ENCODE measurements at places on chromosomes 6 and 20.

- no peak for DNase-seq
Measured at GRCh38 chr20:10093087-10093591, 58.4 kb downstream of the ANKEF1 start.

GRCh38 chr6:109236115-109237076 is 141.1 kb downstream of the CEP57L1 start:
- no peak for DNase-seq

DNA sequence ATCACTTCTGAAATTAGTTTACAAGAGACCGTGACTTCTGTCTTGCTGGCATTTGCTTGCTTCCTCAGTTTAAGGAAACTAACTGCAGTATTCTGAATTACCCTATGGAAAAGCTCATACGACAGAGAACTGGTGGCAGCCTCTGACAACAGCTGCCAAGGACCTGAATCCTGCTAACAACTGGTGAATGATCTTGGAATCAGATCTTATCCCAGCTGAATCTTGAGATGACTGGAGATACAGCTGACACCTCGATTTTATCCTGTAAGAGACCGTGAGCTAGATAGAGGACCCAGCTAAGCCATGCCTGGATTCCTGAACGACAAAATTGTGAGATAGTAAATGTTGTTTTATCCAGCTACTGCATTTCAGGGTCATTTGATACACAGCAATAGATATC is 202.3 kb downstream of the OGFRL1 start:
- DNase-seq, result no peak

- no peak for DNase-seq
Measured at GRCh38 chr6:16800942-16801341, 39.7 kb upstream of the ATXN1 start.

DNA sequence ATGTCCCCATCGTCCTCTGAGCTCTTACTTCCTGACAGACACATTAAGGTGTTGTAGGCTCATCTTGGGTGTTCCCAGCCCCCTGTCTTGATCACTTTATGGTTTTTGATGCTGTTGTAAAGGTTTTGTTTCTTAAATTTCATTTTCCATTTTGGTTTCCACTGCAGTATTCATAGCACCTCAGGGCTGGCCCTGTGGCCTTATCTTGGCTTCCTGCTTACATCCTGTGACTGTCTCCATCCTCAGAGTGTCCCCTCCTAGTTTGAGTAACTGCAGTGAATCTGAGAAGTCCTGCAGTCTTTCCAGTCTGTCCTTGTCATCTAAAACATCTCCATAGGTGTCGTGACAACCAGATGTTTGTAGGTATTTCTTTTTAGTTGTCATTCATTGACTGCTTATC is 50.9 kb downstream of the JARID2 start:
- no peak for DNase-seq

DNA sequence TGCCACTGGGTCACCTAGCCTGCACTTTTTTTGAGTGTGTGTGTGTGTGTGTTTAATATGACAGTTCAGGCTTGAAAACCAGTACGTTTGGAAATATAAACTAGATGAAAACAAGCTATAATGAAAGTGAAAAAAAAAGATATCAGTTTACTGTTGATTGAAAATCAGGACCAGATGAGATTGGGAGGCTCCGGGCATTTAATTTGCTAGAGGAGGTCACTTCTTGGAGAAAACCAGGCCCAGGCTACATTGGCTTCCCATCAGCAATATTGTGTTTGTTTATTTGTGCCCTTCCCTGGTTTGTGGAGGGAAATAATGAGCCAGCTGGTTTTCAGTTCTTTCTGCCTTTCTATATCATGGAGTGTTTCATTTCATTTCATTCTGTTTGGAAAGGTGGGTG is 246.6 kb upstream of the JAG1 start:
- DNase-seq, result no peak

- no peak for DNase-seq
Measured at GRCh38 chr6:62974452-62974851, 236.8 kb upstream of the FKBP1C start.

- DNase-seq, result no peak
Measured at GRCh38 chr6:951399-952181, 258.7 kb upstream of the EXOC2 start.

- DNase-seq, result no peak
Measured at GRCh38 chr20:15643713-15644112, 929.5 kb downstream of the KIF16B start.

- DNase-seq, result no peak
Measured at GRCh38 chr20:57993716-57994431, 234.6 kb downstream of the ANKRD60 start.

GRCh38 chr6:96058082-96058481 is 42.3 kb downstream of the FUT9 start:
- DNase-seq, result no peak

GRCh38 chr6:17842014-17842776 is 135.5 kb upstream of the NUP153 start:
- DNase-seq, result no peak

DNA sequence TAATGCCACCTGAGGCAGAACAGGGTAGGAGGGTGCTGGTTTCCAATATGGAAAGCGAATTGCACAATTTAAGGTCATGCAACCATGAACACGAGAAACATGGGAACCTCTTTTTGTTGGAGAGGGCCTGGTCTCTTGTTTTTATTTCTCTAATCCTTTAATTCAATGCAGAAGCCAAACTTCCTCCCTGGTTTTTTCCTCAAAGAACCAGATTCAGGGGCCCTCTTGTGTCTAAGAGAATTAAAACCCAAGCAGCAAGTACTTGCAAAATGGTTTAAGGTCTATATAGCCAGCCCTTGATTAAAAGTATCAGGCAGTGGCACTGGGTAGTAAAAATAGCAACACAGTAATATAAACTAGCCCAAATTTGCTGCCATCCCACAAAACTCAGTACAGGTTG is 19.5 kb downstream of the GSTA4 start:
- DNase-seq, result no peak

GRCh38 chr20:35947907-35948306 is 6.4 kb downstream of the SCAND1 start:
- DNase-seq, result no peak

- no peak for DNase-seq
Measured at GRCh38 chr6:113148566-113148965, 708.6 kb upstream of the MARCKS start.

DNA sequence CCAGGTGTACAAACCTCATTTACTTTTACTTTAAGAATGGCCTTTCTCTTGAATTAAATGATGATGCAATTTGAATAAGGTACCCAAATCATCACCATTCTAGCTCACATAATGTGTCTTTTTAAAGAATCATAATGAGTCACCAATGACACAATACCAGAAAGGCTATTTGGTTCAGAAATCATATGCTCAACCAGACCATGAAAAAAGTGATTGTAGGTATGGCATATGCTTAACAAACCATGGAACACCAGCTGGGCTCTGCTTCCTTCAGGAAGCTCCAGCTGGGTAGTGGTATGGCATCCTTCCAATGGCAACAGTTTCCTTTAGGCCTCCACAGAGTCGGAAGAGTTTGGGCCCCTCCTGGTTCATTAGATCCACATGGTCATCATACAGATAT is 128.2 kb downstream of the FRK start:
- DNase-seq, result no peak

DNA sequence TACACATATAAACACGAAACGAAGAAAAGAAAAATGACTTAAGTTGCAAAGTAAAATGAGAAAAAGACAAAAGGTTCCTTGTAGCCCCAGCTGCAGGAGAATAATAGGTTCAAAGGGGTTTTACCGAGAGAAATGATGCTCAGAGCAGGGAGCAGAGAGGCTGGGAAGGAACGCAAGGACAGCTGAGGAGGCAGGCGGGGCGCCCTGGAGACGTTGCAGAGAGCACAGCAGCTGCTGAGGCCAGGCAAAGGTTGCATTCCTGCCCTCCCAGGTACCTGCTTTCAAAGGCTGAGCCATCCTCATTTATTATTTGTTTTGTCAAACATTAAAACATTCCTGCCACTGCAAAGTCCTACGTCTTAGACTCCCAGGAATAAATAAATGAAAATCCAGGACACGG is 16.2 kb upstream of the VAPB start:
- no peak for DNase-seq

DNA sequence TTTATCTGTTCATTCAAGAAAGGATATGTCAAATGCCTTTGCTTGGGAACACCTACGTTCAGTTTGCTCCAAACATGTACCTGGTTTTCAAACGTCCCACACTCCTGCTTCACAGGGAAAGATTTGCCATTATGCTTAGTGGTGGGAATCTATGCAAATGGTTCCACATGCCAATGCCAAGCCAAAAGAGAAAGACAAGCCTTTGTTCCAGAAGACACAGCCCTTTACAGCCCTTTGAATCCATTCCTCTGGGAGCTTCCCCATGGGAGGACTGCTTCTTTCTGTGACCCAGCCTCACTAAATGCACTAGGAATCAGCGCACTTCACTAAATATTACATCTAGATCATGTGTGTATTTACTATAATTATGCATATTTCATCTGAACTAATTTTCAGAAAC is 619.5 kb downstream of the PRKN start:
- DNase-seq, result no peak

DNA sequence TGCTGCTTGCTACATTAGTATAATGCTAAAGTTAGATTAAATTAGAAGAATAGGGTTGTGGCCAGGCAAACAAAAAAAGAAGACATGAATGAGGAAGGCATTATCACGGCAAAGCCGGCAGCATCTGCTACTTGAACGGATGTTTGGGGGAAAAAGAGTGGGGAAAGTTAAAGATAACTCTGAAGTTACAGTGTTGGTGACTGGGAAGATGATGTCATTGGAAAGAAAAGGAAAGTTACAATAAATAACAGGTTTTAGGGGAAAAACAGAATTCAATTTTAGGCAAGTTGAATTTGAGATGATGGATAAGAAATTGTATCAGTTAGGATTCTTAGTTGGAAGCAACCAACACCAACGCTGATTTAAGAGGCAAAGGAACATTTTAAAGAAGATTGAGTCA is 74.2 kb upstream of the NRN1 start:
- no peak for DNase-seq

- no peak for DNase-seq
Measured at GRCh38 chr20:49400904-49401303, 81.6 kb downstream of the KCNB1 start.

DNA sequence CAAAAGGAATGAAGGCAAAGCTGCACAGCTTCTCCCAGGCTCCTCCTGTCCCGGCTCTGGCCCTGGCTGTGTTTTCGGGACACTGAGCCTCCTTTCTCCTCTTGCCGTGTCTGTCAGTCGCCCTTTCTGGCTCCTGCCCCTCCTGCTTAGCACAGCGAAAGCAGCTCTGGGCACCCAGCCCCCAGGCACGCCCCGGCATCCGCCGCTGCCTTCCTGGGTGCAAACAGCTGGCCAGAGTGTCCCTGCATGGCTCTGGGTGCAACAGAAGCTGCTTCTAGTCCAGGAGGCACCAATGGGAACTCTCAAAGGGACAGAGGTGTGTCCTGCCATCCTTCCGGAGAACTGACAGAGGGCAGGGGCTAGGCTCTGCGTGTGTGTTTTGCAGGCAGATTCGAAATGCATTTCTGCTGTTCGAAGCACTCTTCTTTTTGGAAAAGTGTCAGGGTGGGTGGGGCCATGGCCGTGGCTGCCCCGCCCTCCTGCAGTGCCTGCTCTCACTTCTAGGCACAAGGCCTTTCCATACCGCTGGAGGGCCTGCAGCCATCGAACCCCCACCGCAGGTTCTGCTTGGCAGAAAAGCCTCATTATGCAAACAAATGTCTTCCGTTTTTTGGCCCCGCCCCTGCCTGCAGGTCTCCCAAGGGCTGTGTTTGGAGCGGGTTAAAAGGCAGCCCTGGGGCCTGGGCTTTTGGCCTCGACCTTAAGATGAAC is 15.5 kb downstream of the COL9A3 start:
- DNase-seq, result no peak

DNA sequence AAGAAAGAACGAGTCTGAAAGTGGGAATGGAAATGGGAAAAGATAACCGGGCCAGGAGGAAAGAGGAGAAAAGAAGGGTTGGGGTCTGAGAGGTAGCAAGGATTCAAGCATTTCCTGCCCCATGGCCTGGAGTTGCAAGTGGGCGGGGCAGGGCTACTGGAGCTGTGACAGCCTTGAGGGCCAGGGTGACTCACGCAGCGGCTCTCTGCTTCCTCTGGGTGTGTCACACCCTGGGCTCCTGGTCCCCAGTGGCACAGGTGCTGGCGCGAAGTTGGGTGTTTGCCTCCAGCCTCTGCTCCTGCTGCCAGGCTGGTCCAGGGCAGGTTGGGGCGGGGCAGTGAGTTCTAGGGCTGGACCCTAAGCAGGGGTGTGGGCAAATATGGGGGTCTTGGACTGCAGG is 3.3 kb upstream of the ULBP3 start:
- peak; percentile 34 for DNase-seq

DNA sequence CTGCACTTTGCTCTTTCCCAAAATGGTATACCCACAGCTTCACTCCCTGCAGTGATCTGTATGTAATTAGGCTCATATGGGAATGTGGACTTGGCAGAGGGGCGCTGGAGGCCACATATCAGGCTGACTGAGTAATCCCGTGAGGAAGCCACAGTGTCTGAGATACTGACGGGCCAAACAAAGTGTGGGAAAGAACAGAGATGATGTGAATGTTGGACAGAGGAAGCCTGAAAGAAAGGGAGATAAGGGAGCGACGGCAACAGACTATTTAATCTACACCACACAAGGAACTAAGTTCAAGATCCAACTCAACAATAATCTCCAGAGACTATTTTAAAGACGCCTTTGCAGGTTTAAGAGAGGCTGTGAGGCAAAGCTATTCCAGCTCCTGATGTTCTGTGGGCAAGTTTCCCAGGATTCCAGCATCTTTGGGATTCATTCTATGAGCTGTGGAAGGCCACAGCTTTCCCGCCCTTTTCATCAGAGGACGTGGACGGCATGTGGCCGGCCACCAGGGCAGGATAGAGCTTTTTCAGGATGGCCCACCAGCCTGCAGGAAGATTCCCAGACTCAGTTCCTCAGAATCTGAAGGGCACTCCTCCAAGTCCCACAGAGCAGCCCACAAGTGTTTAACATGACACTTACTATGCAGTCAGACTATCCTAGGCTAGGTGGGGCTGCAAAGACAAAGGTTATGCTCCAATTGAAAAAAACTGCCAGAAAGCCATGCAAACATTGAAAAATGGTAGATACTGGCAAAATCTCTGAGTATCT is 237.5 kb downstream of the ATXN1 start:
- no peak for DNase-seq

- DNase-seq, result no peak
Measured at GRCh38 chr6:30399390-30400058, 54.6 kb downstream of the RPP21 start.

- no peak for DNase-seq
Measured at GRCh38 chr6:46014511-46015118, 1.0 kb downstream of the CLIC5 start.

DNA sequence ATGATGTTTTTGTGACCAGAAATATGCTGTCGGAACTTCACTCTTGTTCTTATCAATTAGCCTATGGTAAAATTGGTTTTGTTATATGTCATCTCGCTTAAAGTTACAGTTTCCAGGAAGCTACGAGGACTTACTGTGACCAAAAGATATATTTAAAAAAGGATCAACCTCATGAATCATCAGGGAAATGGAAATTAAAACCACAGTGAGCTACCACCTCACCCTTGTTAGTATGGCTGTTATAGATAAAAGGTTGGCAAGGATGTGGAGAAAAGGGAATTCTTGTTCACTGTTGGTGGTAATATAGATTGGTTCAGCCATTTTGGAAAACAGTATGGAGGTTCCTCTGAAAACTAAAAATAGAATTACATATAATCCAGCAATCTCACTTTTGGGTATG is 14.3 kb upstream of the INSM1 start:
- no peak for DNase-seq

- no peak for DNase-seq
Measured at GRCh38 chr6:156434795-156435190, 342.4 kb upstream of the ARID1B start.

GRCh38 chr6:4145083-4145482 is 9.7 kb upstream of the ECI2 start:
- no peak for DNase-seq

Data from activated T-helper 1 cell treated with Interleukin-2 at 50 U/mL for 16 hours (primary cell).